ENCODE measurements at places on chromosomes 11 and 22.

- no peak for DNase-seq
Observed at GRCh38 chr11:12361682-12362081, 15.7 kb upstream of the PARVA start.

- no peak for DNase-seq
Observed at GRCh38 chr22:29729161-29729560, 9.4 kb downstream of the CABP7 start.

DNA sequence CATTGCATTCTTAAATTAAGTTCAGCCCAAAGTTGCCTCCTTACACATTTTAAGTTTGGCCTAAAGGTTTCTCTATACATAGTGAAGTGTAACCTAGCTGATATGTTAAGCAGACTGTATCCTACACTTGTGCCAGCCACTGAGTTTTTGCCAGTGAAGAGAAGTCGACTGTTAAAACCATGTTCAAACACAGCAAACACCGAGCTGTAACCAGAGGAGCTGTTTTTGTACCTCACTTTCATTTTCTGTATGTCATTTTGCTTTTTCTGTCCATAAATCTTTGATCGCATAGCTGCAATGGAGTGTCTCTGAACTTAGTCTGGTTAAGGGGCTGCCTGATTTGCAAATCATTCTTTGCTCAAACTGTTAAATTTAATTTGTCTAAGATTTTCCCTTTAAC, 403.7 kb downstream of the LUZP2 start:
- DNase-seq, result no peak

GRCh38 chr22:19982991-19983578, 33.5 kb downstream of the ARVCF start:
- DNase-seq, result no peak

DNA sequence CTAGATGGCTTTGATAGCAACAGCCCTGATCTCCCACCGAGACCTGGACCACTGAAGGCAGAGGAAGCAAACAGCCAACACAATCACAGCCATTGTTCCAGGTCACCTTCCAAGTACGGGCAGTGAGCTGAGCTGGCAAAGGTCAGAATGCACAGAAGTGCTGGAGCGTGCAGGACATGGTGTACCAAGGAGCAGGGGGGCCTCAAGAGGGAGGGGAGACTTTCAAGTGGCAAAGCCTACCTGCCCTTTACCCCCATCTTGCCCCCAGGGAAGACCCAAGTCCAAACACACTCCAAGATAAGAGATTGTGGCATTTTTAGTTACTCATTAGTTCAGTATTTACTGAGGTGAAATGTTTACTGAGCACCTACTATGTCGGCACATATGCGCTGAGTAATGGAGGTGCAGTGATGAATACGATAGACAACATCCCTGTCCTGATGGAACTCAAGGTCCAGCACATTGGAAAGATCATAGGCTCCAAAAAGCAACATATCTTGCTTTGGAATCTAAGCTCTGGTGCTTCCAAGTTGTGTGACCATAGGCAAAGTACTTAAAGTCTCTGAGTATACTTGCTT, 26.0 kb upstream of the TTC12 start:
- no peak for DNase-seq

DNA sequence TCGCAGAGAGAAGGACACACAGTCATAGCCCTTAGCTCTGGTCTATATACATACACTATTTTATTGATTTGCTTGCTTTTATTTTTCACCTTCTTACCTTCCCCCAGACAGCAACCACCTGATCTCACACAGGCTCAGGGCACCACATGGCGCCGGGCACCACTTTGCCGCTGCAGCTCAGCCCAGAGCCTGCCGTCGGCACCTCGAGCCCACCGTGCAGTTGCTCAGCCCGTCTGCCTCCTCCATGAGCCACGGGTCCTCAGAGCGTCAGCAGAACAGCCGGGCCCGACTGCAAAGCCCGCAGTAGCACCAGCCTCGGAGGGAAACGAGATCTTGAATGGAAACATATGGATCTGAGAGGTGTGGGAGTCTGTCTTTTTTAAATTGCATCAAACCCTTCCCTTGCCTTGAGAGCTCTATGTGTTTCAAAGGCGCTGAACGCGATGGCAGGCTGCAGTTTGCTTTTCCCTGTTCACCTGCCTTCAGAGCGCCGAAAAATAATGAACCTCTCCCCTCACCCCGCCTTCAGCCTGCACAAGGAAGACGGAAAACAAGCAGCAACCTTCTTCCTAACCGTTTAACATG, 505.4 kb downstream of the MN1 start:
- no peak for DNase-seq

DNA sequence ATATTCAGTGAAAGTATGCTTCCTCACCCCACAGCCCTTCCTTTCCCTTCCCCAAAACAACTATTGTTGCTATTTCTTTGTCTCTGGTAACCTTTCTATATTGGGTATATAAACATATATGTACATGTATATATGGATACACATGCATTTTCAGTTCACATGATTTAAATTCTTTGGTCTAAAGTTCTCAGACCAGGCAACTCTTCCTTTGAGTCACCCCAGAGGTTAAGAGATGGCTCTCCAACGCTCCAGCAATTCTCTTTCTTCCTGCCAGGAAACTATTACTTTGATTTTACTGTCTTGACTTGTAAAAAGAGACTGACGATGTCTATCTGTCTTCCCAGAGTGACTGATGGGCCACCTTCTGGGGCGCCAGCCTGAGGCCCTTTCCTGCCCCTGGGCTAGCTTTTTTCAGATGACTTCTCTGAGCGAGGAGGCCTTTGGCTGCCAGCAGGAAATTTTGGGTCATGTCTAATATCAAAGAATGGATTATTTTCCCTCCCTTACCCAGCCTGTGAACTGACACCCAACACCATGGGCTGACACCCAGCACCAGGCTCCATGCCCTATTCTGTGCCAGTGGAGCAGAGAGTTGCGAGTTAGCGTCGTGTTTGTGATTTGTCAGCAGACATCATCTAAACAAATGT, 14.4 kb upstream of the ST3GAL4 start:
- no peak for DNase-seq

DNA sequence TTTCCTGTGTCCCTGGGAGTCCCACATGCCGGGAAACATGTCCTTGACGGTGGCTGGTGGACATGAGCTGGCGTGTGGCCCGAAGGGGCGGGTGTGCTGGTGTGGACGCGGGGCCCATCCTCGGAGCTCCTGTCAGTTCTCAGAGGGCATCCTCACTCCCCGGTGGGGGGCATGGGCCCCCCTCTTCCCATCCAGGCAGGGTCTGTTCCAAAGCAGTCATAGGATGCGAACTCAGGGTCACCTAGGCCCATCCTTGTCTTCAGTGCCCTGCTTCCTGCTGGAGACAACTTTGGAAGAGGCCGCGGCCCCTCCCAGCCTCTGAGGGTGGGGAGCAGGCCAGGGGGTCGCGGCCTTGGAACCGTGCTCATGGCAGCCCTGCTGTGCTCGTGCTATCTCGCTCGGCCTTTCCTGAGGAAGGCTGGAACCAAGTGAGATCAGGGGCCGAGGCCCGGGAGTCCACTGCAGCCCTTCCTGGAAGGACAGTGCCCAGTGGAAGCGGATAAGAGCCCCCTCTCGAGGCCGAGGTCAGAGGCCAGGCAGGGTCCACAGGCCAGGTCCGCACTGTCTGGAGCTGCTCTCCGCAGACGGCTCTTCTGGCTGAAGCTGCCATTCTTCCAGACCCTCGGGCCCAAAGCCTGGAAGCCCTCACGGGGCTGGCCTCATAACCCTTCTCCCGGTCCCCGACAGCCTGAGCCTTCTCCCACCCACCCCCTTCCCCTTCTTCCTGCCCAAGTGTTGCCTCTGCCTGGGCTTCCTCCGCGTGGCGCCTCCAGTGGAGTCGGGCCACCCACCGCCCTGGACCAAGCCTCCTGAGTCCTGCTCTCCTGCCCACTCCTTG, 8.7 kb downstream of the GRK2 start:
- no peak for DNase-seq

DNA sequence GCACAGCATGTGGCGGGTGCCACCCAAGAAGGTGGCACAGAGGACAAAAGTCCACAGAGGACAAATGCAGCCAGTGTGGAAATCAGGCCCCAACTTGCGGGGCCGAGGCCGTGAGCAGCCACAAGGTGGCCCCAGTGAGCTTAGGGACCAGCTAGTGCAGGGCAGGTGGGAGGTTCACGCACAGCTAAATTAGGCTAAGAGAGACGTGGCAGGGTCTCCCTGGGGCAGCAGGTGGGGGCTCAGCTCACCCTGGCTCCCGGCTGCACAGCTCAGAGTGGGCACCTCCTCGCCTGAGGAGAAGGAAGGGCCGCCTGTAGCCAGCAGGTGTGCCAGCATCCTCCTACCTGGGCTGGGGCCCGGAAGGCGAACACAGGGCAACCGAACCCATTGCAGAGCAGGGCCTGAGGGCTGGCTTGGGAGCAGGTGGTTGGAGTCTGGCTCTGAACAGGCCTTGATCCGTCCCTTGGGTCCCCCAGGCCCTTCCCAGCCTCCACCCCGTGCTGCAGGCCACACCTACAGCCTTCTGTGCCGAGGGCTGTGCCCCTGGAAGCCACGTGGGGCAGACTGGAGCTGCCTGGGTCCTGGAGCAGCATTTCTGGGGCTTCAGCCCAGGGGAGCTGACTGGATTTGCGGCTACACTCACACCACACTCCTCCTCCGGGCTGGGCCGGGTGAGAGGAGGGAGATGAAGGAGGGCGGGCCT, 26.1 kb upstream of the CELSR1 start:
- DNase-seq, result no peak

DNA sequence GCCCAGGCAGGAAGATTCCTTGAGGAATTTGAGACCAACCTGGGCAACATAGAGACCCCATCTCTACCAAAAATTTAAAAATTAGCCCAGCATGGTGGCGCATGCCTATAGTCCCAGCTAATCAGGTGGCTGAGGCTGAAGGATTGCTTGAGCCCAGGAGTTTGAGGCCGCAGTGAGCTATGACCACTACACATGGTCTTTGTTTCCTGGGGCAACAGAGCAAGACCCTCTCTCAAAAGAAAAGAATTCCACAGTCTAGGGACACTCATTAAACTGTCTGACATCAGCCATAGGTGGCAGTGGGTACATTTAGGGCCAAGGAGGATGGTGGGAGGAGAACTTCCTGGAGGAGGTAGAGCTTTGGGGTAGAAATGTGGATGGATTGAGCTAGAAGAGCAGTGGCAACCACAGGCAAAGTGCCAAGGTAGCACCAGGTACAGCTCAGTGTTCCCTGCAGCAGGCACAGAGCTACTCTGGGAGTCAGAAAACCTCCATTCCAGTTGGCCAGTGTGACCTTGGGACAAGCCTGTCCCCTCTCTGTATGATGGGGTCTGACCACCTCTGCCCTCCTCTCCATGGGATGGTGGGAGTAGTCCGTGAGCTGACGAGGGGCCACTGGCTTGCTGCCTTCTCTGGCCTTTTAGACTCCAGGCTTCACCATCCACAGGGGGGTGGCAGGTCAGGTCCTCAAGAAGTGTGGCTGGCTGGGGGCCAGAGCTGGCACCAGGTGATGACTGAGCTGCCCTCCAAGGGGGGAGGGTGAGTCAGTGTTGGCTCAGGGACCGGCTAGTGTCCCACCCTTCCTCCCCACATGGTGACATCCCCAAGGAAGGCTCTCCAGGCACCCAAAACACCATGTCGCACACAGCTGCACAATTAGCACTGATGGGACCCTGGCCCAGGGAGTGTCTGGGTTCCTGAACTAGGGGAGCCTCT, 3.7 kb upstream of the CLCF1 start:
- DNase-seq, result no peak

GRCh38 chr11:85123752-85124231, 503.4 kb downstream of the DLG2 start:
- DNase-seq, result no peak

DNA sequence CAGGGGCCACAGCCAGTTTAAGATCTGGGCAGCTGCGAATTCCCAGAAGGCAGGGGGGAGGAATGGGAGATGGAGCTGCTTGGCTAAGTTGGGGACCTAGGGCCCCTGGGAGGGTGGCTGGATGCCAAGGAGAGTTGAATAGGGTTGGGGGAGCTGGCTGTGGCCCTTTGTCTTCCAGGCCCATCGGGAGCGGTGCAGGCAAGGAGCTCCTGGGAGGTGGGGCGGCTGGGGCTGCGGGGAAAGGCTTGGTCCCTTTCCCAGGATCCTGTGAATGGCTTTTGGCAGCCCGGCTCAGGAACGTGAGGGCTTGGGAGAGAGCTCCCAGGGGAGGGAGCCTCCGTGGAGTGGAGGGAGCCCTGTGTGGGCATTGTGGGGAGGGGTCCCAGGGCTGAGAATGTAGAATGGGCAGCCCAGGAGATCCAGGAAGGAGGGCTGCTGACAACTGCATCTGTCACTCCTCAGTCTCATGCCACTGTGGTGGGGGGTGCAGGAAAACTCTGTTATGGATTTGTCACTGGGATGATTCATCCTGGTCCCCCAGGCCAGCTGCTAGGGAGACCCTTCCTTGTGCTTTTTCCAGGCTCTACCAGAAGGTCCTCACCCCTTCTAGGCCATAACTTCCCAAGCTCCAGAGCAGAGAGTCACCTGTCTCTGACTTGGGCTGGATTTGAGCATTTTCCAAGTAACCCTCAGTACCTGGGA, 6.0 kb downstream of the FREY1 start:
- no peak for DNase-seq

DNA sequence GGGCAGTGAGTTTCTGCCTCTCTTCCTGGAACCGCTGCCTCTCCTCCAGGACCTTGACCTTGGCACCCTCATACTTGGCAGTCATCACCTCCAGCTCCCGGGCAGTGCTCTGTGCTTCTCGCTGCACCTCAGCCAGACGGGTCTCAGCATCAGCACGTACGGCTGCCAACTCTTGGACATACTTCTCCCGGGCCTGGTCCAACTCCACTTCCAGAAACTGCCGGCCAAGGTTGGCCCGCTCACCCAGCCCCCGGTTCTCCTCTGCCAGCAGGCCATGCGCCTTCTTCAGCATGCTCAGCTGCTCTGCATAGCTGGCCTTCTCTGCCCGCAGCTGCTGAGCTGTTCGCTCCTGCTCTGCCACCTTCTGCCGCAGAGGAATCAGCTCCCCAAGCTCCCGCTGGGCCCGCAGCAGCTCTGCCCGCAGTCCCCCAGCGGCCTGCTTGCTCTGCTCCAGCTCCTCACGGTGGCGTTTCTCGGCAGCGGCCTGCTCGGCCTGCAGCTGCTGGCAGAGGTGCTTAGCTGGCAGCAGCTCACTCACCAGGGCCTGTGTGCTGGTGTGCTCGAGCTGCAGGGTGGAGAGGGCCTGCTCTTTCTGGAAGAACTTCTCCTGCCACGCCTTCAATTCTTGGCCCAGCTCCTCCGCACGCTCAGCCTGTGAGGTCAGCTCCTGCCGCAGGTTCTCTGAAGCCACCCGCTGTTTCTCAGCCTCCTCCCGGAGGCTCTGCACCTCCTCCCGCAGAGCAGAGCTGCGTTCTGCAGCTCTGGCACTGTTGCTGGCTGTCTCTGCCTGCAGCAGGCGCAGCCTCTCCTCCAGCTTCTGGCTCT, 14.4 kb downstream of the IL18BP start:
- no peak for DNase-seq

DNA sequence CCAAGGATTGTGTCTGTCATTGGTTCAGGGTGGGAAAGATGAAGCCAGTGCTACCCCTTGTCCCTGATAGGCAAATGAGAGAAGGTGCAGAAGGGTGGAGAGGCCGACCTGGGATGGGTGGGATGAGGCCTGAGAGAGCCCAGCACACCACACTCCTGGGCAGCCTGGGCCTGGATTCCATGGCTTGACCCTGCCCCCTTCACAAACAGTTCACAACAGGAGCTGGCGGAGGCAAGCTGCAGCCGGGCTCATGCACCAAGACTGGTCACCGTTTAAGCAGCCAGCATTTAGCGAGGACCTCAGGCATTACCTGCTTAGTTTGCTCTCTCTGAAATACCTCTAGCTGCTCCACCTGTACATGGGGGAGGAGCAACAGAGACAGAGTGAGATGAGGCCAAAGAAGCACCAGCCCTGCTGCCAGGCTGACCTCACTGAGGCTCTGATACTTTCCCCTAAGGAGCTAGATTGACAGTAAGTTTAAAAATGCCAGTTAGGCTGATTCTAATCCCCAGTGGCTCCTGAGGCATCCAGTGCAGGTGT, 13.5 kb downstream of the IL18BP start:
- no peak for DNase-seq

Measured in iPS DF 6.9 (cell line).